ENCODE measurements at places on chromosomes 12 and 14.

- no peak for DNase-seq
These were observed 1.1 kb downstream of the TXNDC16 start for GRCh38 chr14:52551205-52551604.

- DNase-seq = no peak
These were observed 19.9 kb downstream of the JAG2 start for GRCh38 chr14:105148604-105149145.

- DNase-seq = no peak
These were observed 8.8 kb upstream of the EGLN3 start for GRCh38 chr14:33959692-33960151.

DNA sequence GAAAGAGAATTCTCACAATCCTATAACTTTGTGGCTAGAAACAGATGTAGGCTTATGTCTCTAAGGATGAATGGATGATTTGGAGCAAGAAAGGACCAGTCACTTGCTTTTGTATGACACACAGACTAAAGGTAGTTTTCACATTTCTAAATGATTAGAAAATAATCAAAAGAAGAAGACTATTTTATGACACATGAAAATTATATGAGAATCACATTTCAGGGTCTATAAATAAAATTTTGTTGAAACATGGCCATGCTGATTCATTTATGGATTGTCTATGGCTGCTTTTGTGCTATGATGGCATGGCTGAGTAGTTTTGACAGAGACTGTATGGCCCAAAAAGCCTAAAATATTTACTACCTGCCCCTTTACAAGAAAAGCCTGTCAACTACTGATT, 49.4 kb upstream of the FRMD6 start:
- DNase-seq = no peak

DNA sequence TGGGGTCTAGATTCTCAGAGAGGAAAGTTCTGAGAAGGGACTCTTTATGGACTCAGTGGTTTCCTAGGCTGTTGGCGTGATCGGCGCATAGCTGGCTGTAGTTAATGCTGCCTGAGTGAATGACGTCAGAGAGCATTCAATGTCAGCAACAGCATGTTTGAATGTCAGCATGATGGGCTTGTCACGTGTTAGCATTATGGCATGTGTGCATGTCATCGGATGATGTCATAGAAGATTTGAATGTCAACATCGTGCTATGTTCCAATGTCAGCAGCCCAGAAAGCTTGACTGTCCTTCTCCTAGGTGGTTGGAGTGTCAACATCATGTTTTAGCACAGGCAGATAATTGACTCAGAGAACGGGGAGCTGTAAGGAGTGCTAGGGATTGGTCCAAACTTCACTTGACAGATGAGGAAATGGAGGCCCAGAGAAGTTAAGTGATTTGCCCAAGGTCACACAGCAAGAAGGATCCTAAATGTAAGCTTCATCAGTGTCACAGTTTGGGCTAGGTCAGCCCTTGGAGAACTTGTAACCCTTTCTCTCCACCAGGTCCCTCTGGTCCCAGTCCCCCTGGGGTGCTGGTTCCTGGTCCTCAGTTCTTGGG, 45.5 kb downstream of the MVK start:
- no peak for DNase-seq

DNA sequence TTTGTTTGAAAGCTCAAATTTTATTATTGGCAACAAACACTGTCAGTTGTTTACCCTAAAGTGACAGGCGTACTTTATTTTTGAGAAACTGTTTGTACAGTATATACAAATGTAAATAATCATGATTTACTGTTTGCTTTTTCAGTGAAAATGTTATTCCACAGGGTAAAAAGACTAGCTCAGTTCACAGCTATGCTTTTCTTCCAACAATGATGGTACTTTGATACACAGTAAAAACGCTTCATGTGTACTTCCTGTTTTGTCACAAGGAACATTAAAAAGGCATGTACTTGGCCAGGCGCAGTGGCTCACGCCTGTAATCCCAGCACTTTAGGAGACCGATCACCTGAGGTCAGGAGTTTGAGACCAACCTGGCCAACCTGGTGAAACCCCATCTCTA, 53.7 kb downstream of the MON2 start:
- no peak for DNase-seq

DNA sequence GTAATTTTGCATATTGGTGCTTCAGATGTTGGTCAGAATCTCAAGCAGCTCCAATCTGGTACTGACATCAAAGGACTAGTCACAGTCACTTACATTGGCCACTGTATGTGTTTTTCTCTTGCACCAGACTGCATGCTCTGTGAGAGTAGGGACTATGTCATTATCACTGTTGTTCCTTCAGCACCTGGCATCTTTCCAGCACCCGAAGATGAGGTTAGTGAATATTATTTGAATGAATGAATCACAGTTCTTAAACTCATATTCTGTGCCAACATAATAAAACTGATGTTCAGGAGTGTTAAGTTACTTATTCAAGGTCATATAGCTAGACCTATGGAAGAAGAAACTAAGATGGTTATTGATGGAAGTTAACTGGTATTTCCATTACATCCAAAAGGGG, 204.5 kb upstream of the TBX3 start:
- no peak for DNase-seq

DNA sequence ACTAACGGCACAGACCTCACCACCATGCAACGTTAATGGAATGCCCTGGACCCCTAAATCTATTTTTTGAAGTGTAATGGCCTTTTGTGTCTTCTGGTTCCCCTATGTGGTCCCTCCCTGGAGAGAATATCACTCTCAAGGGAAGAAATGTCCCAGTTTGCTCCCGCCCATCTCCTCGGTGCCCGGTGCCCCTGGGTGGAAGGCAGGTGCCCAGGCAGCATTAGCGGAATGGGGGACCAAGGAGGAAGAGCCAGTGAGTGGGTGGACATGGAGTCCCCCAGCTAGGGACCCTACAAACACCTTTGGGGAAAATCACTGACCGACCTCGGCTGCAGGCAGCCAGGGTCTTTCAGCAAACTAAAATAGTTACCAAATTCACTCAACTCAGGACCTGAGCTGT, 212.1 kb upstream of the RTL1 start:
- DNase-seq = no peak

GRCh38 chr14:27929797-27930347, 836.7 kb upstream of the FOXG1 start:
- DNase-seq = no peak

- DNase-seq = no peak
These were observed 378.8 kb upstream of the FAR2 start for GRCh38 chr12:28770322-28770721.

DNA sequence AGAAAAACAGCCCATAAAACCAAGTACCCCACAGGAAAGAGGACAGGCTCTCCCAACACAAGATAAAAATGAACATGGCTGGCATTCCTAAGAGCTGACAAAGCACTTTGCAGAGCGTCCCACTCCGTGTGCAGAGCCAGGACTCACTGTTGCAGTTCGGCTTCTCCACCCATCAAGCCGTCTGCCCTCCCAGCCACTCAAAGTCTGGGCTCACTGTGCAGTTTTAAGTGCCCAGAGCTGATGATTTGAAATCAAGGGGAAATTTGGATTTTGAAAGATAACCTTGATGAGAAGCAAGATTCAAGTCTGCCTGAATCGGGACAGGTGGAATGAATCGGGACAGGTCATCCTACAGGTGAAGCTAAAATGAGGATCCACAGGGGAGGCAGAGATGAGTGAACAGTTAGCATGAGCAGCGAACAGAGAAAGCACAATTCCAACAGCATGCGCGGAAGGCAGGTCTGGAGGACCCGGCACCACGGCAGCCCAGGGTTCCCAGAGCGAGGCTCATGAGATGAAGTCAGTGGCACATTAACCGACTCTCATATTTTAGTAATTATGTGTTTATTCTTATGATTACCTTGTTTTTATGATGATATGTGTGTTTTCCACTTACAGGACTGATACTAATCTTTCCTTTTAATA, 39.8 kb upstream of the GPR68 start:
- DNase-seq = no peak

DNA sequence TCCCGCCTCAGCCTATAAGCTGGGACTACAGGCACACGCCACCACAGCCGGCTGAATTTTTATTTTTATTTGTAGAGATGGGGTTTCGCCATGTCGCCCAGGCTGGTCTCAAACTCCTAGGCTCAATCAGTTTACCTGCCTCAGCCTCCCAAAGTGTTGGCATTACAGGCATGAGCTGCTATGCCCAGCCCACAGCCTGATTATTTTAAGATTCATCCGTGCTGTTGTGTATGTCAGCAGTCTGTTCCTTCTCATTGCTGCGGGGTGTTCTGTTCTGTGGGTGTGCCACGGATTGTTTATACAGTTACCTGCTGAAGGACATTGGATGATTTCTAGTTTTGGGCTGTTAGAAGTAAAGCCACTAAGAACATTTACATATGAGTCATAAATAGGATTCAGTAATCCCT, 9.6 kb upstream of the EP400 start:
- no peak for DNase-seq

DNA sequence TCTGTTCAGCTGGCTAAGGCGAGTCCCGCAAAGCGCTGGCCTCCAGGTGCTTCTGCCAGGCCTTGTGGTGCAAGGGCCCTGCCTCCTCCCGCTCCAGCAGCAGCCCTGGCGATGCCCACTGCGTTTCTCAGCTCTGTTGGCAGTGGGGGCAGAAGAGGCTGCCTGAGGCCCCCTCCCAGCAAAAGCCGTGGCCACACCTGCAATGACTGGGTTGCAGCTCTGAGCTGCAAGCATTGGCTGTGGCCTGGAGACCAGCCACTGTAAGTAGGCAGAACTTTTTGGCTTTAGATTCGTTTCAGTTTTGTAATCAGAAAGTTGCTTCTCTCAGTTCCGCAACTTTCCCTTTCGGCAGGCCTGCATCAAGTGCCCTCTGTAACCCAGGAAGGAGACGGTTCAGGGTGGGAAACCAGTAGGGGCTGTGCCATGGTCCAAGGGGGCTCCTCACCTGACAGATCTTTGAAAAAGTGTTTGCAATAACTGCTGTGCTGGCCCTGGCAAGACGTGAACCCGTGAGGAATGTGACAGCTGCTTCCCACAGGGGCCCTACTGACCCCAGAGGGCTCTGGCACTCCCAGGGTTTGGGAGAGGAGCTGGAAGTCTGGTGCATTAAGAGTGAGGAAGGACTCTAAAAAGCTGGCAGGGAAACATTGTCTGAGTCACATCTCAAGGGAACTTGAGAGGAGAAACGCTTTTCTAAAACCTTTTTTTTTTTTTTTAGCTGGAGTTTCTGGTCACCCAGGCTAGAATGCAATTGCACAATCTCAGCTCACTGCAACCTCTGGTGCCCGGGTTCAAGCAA, 54.5 kb upstream of the MAX start:
- no peak for DNase-seq

- no peak for DNase-seq
These were observed 631.7 kb downstream of the RPS29 start for GRCh38 chr14:48954446-48954845.

GRCh38 chr12:15044471-15044870, 71.6 kb downstream of the PDE6H start:
- no peak for DNase-seq

- peak; percentile 31 for DNase-seq
These were observed 146.5 kb upstream of the MYL2 start for GRCh38 chr12:111066744-111067437.

DNA sequence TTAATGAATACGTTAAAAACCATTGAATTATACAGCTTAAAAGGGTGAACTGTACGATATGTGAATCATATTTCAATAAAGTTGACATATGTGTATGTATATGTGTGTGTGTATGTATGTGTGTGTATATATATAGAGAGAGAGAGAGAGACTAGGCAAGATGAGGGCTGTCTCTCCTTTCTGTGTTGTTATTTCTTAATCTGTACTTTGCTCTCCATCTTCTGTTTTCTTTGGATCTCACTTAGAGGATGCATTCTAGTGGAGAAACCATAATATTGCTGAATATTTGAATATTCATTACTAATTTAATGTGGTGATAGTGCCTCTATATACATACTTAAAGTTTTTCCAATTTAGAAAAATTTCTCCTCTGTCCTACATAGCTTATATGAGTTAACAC, 50.5 kb downstream of the PCNX1 start:
- DNase-seq = no peak
